CD4-positive, alpha-beta T cell treated with Interferon gamma for 1 hour (primary cell): ENCODE measurements at places on chromosomes 12 and 14.
A peak's percentile ranks its signal among the peaks of the same experiment; 100 is the strongest.

- DNase-seq, result peak; percentile 65
Measured at GRCh38 chr12:64625243-64626077, 15.2 kb downstream of the RASSF3 start.

- peak; percentile 74 for DNase-seq
Measured at GRCh38 chr14:21924479-21924878, 250.9 kb upstream of the OR4E1 start.

DNA sequence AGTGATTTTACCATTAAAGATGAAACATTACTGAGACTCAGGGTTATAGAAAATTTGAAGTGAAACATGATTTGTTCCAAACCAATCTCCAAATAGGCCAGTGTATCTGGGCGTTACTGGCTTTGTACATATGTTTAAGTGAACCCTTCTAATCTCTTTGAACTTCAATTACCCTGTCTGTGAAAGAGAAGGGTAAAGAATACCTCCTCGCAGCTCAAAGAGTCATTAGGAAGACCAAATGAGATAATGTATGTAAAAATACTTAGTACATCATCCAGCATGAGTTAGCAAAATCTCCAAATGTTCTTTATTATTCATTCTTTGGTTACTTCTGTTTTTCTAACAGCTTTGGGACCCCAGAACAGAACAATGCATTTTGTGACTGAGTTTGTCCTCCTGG lies at the start of gene OR11H6:
Gene OR11H6 (plus strand): TSS at position 301 of the 400 bp plus-strand sequence. CDS start 0 bp downstream, at position 301.
- no peak for DNase-seq

GRCh38 chr14:100362311-100362927 lies 39.3 kb downstream of the SLC25A47 start:
- DNase-seq, result no peak

GRCh38 chr12:19576506-19577280 lies 137.4 kb downstream of the AEBP2 start:
- DNase-seq, result no peak

DNA sequence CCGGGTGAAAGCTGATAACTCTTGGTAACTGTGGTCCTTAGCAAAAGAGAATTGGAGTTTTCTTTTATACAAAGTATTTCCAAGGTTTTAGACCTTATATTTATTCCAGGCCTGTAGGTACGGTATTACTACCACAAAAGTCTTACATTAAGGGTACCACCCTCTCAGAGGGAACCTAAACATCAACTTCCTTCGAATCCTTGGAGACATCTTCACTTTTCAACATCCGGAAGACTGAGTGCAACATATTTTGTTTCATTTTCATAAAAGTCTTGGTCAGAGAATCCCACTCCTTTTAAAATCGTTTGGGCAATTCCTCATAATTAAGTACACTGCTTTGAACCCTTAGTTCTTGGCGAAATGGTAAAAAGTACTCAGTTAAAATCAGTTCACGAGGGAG lies 1.2 kb downstream of the CNOT2 start:
- no peak for DNase-seq

DNA sequence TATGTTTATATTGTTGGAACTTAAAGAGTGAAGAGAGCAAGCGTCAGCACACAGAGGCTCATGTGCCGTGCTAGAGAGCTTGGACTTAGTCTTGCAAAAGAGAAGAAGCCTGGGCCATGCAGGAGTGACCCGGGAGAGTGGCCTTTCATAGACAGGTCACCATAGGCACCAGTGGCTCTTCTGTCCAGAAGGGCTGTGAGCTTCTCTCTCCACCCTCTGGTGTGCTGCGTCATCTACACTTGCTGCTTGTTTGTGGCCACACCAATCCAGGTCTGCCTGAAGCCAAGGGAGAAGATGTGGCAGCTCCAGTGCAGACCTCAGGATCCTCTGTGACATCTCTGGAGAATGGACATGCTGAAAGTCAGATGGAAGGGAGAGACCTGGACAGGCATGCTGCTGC lies 74.4 kb downstream of the NTF3 start:
- no peak for DNase-seq

- no peak for DNase-seq
Measured at GRCh38 chr14:79265366-79265946, 945.8 kb downstream of the DIO2 start.

- peak; percentile 85 for DNase-seq
Measured at GRCh38 chr12:54017878-54018467, 9.2 kb downstream of the HOXC8 start.

- no peak for DNase-seq
Measured at GRCh38 chr12:104463368-104463767, 6.6 kb downstream of the CHST11 start.

DNA sequence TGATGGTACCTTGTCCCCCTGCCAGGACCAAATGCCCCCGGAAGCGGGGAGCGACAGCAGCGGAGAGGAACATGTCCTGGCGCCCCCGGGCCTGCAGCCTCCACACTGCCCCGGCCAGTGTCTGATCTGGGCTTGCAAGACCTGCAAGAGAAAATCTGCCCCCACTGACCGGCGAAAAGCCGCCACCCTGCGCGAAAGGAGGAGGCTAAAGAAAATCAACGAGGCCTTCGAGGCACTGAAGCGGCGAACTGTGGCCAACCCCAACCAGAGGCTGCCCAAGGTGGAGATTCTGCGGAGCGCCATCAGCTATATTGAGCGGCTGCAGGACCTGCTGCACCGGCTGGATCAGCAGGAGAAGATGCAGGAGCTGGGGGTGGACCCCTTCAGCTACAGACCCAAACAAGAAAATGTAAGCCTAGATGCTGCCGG lies 410 bp downstream of the MYF6 start:
- no peak for DNase-seq
